ENCODE measurements at places on chromosomes 5 and 9.

DNA sequence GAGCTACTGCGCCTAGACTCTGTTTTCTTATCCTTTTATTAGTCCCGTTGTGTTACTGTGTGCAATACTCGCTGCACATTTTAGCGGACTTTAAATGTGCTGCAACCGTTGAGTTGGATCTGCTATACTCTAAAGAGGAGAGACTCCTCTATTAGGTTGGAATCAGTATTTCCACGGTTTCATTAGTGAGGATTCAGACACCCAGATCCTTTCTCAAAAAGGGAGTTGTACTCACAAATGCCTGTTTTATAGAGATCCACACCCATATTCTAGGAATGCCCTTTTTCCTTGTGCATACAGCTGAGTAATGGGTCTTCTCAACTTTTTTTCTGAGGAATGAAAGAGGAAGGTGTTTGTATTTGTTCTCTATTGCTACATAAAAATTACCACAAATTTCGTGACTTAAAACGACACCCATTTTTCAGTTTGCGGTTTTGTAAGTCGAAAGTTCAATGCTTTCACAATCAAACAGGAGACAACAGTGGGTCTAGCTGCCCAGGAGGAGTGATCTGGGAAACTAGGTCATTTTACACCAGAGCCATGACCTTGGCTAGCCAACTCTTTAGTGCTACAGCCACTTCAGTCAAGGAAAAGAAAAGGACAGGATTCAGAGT lies 52.8 kb upstream of the SLC44A1 start:
- no peak for DNase-seq

DNA sequence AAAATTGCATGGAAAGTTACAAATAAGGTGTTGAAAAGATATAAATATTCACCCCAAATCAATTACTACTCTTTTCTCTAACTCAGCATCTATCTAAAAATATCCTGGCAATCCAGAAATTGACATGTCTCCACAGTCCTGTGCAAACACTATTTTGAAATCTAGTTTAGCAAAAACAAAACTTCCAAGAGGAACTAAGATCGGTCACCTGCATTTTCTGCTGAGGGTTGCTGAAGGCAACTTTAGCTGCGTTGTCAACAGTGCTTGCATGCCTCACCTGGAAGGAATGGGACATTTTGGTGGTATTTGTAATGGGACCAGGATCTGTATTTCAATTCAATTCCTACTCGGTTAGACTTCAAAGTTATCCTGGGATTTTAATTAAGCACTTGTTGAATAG lies 398.3 kb downstream of the NTRK2 start:
- DNase-seq: no peak

DNA sequence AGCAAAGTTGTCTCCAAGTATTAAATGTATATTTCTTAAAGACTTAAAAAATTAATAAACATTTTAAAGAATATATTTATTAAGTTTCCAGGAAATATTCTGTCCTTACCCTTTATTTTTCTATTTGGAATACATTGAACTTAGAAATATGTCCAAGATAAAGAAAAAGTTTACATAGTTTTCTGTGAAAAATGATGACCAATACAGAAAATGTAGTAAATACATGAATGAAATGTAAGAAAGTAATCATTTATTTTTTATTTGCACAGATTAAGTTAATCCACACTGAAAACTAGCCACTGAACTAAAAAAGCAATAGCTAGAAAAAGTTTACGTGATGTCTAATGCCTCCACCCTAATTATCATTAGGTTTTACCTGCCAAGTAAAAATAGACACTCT lies 273.2 kb downstream of the ARL15 start:
- DNase-seq: no peak

DNA sequence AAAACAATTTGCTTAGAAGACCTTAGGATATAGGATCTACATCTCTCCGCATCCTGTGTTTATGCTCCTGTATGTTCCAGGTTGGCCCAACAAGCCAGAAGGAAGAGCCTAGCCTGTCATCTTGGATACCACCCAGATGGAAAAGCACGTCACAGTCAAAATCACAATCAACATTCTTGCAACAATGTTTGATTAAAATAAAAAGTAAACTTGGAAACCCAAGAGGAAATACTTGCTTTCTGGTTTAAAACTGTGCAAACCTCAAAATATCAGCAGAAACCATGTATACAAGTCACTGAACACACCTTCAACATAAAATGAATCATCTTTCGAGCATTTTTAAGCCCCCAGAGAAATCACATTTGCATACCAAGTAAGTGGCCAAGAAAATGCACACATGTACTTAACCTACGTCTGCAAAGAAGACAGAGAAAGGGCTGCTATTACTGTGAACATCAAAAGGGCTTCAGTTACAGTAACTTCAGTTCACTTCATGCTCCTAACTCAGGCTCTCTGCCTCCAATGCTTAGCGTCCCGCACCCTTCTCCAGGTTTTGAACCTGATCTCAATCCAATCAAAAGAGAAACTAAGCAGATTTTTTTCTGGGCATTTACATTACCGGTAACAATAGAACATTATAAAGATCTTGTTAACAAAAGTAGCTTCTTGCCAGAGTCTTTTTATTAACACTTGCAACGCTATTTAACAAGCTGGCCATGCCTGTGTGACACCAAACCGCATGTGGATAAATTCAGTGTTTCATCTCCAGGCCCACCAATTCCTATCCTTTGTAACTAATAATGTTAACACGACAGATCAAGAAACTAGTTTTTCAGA lies 1.3 kb downstream of the ENC1 start:
- peak; percentile 44 for DNase-seq

DNA sequence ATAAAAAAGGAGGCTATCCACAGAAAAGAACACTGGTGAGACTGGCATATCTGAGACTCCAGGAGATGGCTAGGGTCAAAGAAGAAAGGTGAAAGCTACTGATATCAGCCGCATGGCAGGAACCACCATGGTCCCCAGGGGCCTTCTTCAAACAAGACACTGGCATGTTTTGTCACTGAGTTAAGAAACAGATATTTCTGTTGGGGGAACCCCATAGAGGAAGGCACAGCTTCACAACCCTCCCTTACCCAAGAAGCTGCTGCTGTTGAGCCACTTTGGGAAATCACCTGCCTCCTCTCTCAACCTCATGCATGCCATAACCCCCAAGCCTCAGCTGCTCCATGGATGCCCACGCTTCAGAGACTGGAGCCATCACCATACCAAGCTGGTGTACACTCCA lies 13.3 kb upstream of the BTNL3 start:
- DNase-seq: no peak
